ENCODE measurements at places on chromosomes 6 and 20.

- DNase-seq, result no peak
Observed at GRCh38 chr6:135707426-135707825, 144.1 kb upstream of the PDE7B start.

DNA sequence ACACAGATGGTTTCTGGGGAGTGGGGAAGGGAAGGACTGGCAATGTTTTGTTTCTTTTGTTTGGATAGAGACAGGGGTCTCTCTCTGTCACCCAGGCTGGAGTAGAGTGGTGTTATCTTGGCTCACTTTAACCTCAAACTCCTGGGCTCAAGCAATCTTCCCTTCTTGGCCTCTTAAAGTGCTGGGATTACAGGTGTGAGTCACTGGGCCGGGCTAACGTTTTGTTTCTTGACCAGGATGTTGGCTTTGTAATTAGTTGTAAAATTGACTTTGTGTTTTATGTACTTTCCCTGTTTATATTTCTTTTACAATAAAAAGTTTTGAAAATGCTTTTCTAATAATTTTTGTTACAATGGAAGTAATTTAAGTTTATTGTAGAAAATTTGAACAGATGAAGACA is 10.9 kb downstream of the SPATS1 start:
- no peak for DNase-seq

GRCh38 chr6:41153451-41153850 is 696 bp downstream of the TREML1 start:
- no peak for DNase-seq

- DNase-seq, result no peak
Observed at GRCh38 chr20:688809-689212, 13.2 kb upstream of the SCRT2 start.

DNA sequence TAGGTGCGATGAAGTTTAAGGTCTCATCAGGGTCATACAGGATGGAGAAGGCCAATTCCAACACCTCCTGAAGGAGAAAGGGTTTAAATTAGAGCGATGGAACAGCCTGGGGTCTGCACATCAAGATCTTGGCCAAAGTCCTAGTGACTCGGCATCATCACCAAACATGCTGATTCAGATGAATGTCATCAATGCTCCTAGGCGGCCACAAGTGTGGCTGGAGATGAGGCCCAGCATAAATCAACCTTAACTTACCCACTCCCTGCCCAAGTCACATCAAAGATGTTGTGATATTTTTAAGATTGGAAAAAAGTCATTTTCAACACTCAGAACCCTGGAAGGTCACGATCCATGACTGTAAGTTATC is 37.5 kb downstream of the ELMO2 start:
- DNase-seq, result no peak

- no peak for DNase-seq
Observed at GRCh38 chr6:55448451-55448850, 121.2 kb downstream of the GFRAL start.
